Heart right ventricle (tissue), 16 donors: ENCODE measurements at places on chromosomes 3 and 15. TPM values are rescaled to one million over a fixed set of nuclear protein-coding genes. Genes with fewer than 3 reads are reported as not detected.

DNA sequence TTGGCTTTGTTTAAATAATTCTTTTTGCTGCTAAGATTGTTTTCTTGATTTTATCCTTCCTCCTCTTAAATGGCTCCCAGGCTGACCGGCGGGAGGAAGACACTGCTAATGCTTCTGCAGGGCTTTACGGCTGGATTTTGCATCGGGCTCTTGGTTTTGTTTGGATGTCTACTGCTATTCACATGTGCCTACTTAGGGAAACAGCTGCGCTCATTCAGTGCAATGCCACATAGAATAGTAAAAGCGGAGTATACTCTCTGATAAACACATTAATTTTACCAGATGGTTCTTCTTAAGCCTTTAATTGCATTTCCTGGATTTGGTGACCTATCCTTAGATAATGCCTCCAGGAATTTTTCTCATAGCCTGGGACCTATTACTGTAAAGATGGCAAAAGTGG lies 146.6 kb downstream of the THSD4 start:
- no peak for DNase-seq

- no peak for DNase-seq
Measured at GRCh38 chr3:151367448-151367847, 17.1 kb downstream of the P2RY12 start.

DNA sequence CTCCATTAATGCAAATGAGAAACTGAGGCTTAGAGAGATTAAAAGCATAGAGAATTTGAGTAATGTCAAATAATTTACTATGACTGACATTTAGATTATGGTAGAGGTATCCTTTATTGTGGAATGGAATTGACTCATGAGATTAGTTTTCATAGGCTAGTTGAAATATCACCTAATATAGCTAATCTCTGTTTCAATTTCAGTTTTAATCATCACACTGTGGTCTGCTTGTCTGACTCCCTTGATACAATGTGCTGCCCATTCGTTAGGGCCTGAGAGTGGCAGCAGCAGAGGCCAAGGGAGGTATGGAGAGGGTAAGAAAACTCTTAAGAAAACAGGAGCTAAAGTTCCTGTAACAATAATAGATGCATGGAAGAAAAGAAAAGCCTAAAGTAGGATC lies 13.2 kb upstream of the ZBTB20 start:
- no peak for DNase-seq

DNA sequence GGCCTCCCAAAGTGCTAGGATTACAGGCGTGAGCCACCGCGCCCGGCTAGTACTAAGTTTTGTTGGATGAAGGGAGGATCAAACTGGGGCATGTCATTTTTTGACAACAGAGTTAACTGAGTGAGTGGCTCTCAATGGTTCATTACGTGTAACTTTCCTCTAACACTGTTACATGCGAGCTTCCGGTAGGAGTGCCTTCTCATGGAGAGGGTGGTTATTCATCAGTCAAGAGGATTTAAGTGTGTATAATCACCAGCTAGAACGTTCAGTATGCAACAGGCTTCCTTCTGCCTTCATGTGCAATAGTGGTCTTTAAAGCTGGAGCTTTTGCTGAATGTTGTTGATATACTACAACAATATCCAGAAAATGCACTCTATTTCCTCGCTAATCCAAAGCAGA lies 19.1 kb upstream of the GOLGA8A start:
- no peak for DNase-seq

DNA sequence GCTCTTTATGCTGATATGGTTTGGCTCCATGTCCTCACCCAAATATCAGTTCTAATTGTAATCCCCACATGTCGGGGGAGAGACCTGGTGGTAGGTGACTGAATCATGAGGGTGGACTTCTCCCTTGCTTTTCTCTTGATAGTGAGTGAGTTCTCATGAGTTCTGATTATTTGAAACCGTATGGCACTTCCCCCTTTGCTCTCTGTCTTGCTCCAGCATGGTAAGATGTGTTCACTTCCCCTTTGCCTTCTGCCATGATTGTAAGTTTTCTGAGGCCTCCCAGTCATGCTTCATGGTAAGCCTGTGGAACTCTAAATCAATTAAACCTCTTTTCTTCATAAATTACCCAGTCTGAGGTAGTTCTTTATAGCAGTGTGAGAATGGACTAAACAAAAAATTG lies 107.6 kb downstream of the IMPG2 start:
- DNase-seq: no peak

DNA sequence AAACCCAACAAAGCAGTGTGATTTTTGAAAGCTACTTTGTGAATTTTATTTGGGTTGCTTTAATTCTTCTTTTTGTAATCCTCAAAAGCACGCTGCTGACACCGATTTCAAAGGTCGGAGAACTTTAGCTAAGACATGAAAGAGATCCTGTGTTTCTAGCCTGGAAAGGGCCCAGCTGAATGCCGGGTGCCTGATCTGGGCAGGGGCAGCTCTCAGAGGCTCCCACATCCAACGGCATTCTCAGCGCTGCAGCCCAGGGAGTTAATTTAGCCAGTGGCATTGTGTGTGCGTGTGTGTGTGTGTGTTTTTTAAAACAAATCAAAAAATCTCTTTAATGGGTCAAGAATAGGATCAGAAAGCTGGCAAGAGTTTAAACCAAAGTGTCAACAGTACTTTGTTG lies 6.6 kb downstream of the RBP1 start:
- DNase-seq: no peak

GRCh38 chr3:46859001-46859710 lies 4.1 kb downstream of the MYL3 start:
- peak; percentile 11 for DNase-seq

DNA sequence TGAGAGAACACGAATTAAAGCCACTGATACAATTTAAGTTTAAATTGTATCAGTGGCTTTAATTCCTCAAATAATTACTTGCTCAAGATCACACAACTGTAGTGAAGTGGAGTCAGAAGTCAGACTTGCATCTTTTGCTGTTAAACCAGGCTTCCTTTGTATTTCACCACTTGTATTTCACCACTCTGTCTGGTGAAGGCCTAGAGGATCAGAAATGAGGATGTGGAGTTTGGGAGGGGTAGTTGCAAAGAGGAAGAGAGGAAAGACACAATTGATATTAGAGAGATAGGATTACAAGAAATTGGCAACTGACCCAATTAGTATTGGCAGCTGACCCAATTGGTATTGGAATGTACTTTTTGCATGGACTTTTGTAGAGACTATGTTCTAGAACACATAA lies 288.1 kb upstream of the GPR149 start:
- no peak for DNase-seq

DNA sequence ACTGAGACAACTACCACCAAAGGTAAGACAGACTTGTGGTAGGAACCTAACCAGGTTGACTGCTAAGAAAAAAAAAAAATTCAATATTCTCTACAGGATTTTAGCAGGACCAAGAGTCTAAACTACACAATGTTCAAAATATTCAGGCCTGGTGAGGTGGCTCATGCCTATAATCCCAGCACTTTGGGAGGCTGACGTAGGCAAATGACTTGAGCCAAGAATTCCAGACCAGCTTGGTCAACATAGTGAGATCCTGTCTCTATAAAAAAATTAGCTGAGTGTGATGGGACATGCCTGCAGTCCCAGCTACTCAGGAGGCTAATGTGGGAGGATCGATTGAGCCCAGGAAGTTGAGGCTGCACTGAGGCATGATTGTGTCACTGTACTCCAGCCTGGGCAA lies 341.6 kb upstream of the WNT5A start:
- DNase-seq: no peak

GRCh38 chr15:31024979-31025378 lies 33.6 kb upstream of the MTMR10 start:
- DNase-seq: no peak

DNA sequence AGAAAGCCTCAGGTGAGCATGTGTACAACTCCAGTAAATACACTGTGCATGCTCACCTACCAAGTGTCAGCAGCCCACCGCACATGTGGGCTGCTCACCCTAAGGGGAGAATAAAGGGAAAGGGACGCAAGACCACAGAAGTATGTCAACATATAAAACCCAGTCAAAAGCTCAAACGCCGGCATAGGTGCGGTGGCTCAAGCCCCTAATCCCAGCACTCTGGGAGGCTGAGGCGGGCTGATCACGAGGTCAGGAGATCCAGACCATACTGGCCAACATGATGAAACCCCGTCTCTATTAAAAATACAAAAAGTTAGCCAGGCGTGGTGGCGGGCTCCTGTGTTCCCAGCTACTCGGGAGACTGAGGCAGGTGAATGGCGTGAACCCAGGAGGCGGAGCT lies 732.1 kb downstream of the ZPLD1 start:
- no peak for DNase-seq

GRCh38 chr3:159856590-159857104 lies 132.0 kb upstream of the IL12A start:
- DNase-seq: peak; percentile 32

DNA sequence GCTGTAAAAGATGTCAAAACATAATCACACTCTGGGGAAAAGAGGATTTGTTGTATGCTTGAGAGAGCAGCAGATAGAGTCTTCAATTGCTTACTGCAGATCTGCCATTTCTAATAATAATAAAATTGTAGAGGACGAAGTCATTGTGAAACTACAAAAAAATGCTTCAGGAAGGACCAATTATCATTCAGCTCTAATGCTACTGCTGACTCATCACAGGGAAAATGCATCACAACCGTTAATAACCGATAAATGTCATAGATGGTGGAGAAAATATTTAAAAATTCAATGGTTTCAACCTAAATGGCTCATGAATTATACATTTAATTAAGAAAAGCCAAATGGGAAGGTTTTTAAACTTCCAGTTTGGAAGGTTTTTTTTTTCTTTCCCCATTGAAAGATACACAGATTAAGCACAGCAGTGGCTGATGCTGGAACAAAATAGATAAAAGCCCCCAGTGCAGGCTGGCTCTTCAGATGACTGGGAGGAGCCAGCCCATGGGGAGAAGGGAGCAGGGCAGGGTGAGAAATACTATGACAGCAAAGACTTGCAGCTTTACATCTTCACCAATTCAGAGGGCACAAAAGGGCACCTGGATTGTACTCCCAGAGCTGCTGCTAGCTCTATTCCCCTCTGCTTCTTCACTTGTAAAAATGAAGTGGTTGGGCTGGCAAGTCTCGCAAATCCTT lies 196.1 kb downstream of the CNTN6 start:
- no peak for DNase-seq

DNA sequence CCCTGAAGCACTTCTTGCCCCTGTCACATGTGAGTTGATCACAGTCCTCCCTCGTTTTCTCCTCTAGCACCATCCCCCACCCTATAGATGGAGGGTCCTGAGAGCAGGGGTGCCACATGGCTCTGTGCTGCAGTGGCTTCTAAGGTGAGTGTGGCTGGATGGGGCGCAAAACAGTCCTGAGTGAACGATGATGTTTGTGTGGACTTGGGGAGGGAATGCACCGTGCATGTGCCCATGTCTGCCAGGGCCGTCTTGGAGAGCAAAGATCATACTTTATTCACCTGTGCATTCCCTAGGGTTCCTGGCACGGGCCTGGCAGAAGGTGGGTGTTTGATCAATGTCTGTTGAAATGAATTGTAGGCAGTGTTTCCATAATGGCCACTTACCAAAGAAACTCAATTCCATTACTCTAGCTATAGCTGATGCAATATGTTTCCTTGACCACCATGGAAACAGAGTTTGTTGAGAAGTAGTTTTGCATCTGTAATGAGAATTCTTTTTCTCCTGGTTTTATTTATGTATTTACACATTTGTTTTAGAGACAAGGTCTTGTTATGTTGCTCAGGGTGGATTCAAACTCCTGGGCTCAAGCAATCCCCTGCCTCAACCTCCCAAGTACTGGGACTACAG lies 58.0 kb downstream of the ABTB1 start:
- DNase-seq: no peak

DNA sequence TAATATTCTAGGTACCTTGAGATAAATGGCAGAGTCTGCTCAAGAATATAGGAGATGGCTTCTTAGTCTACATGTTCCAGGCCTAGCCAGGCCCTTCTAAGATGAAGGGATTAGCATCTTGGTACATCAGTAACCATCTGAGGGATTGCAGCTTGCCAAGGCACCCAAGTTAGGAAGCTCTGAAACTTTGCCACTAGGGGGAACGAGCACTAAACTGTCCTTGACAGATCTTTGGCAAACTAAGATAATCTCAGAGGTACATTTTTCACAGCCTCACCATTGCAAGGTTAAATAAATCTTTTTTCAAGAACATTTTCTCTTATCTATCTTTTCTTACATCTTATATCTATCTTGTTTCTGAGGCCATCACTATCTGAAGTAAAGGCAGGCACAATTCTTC lies 351.2 kb downstream of the RAP2B start:
- DNase-seq: no peak

GOLGA6L7 gene
- total RNA-seq: not detected

TMEM42 gene
- 8.4 TPM for total RNA-seq

LRRC3B gene
- total RNA-seq: 0.55 TPM

PAQR9 gene
- 16.0 TPM for total RNA-seq

GPR62 gene
- total RNA-seq: 0.26 TPM

BNC1 gene
- total RNA-seq: 0.53 TPM
